Activated naive CD8-positive, alpha-beta T cell treated with anti-CD3 and anti-CD28 coated beads, Interleukin-2, amount 50 U/mL, for 16 hours (primary cell): ENCODE measurements at places on chromosomes 5 and 9.

GRCh38 chr5:172454358-172455086 is at the start of gene SH3PXD2B:
Gene SH3PXD2B (minus strand): TSS chr5:172454525. CDS start chr5:172454352, 173 bp downstream.
- DNase-seq = no peak

DNA sequence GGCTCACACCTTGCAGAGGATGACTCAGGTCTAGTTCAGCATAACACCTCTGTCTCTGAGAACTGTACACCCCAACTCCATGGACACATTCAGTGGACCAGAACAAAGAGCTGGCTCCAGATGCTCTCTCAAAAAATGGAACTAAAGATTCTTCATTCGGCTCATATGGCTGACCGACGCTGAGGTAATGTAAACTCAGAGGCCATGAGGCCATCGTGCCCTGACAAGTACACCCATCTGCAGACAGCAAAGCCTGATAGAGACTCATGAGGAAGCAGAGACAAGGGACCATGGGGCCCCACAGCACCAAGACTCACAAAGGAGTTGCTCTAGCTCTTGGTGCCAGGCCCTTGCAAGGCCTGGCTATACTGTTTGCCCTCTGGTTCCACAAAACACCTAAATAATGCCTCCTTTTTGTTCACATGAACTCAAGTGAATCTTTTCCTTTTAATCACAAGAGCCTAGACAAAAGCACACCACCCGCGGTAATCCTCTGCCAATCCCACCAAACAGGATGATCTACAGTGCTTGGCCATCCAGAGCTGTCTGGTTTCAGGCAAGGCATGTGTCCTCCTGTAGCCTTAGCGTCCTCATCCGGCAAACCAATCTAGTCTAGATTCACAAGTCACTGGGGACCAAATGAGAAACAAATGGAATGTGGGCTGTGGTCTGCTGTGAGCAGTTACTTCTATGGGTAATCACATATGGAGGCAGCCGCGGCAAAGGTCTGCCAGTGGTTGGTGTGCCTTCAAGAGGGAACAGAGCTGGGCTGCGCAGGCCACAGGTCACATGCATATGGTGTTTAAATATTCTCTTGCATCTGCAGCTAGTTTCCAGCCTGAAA is 22.7 kb downstream of the MED27 start:
- DNase-seq = no peak

DNA sequence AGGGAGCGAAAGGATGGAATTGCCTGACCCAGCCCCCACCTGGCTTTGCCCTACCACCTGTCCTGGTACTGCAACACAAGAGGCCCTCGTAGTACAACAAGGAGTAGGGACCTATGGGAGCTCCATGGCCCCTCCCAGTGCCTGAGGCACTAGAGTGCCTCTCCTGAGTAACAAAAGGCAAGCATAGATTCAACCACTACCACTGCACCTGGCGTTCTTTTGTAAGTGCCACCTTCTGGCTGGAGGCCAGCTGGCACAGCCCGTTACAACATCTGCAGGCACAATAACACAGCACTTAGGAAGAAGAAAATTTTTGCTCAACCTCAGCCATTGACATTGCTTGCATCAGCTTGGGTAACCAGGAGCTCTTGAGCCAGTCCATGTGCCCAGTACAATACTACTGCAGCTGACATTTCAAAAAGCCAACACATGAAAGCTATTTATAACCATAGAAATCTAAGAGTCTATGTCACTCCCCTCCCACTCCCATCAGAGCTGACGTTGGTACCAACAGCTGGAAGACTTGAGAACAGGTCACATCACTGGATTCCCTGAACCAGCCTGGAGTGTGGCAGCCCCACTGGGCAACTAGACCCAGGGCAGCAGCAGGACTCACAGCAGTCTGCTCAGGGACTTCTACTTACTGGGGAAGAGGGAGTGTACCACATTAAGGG is 17.7 kb upstream of the FAM174A start:
- DNase-seq = no peak

DNA sequence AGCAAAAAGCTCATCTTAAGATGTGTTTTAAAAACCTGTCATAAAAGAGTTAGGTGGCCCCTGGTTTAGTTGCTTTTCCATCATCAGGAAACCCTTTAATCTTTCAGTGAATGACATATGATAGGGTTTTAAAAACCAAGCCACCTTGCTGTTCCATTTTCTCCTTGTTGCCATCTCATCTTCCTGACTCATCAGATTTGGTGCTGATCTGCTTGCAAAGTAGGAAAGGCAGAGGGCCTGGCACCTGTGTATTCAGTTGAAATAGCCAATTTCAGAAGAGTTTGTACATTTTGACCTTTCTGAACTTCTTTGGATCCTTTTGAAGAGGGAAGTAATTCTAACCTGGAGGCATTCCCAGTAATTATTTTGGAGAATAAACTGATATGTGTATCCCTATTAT is 272.7 kb downstream of the CD180 start:
- no peak for DNase-seq

GRCh38 chr5:53738105-53738504 is 177.7 kb downstream of the NDUFS4 start:
- no peak for DNase-seq

DNA sequence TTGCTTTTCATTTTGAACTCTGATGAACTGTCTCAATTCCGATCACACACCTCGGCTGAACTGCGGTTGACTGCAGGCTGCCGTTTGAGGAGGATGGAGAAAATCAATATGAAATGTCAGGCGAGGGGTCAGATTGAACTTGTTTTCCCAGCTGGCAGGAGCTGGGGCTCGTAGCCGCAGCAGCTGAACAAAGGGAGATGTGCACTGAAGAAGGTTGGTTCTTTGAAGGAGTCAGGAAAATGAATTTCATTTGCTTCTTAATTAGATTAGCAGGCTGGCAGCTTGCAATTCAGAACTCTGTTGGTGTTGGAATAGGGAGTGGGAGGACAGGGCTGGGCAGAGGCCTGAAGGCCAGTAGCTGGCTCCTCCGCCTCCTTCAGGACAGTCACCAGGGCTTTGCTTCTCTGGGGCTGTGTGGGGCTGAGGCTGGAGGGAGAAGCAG is 117.4 kb upstream of the GPR151 start:
- DNase-seq = no peak
